HFFc6 (cell line): ENCODE measurements at places on chromosomes 11 and 22.

- no peak for DNase-seq
These were observed 87.1 kb downstream of the BCR start for GRCh38 chr22:23267226-23268043.

DNA sequence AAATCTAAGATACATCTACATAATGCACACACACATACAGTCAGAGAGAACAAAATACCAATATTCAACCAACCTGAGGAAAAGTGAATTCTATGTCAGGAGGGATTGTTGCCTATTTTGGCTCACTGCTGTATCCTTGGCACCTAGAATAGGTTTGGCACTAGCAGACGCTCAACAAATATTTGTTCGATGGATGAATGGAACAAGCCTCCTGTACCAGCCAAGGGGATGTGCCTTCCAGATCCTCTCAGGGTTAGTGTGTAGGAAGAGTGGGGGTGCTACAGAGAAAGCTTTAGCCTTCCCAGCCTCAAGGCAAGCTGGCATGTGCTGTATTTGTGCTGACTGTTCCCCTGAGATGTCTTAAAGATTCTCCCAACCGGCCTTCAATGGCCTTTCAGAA lies 23.3 kb upstream of the POU2AF1 start:
- no peak for DNase-seq

DNA sequence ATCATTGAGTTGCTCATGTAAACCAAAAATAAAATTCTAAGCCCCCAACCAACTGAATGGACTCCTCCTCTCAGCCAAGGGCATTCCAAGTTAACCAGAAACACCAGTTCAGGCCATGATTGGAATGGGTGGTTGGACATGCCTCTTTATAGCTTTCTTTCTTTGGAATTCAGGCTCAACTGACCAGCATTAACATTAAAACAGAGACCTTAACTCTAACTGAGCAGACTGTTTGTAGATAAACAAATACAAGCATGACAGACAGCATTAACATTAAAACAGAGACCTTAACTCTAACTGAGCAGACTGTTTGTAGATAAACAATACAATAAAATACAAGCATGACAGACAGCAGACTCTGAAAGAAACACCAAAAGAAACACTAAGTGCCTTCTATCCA lies 278.2 kb downstream of the DLG2 start:
- no peak for DNase-seq

- DNase-seq: no peak
These were observed 53.5 kb upstream of the LMO1 start for GRCh38 chr11:8317159-8317558.

- peak; percentile 85 for DNase-seq
These were observed 188.4 kb downstream of the ADAMTS15 start for GRCh38 chr11:130636722-130637464.

DNA sequence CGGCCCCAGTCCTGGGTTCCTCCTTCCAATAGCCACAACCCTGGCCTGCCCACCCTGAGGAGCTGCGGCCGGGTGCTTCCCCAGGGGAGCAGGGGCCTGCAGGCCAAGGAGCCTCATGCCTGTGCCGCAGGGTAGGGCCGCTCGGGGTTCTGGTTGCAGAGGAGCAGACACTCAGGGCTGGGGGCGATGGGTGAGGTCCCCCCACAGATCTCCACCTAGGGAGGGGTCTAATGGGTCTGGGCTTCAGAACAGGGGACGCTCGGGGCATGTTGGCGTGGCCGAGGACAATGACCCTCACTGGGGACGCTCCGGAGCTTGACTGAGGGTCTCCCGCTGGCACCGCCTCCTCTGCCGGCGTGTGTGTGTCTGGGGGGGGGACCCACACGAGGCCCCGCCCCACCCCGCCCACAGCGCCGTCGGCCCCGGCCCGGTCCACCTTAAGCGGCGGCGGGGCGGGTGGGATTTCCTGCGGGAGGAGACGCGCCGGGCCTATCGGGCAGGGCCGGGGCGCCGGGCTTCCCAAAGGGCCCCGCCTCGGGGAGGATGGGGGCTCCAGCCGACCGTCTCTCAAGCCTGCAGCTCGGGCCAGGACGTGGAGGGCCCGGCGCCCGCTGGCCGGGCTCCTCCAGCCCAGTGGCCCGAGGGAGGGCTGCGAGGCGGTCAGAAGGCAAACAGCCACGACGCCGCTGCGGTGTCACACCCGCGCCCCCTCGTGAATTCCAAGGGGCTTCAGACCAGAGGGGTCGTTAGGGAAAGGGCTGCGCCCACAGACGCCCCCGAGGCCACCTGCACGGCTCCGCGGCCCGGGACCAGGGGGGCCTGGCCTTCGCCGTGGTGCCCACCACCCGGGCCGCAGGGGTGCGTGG lies 640 bp upstream of the ZDHHC8 start:
- peak; percentile 42 for DNase-seq

- DNase-seq: peak; percentile 98
These were observed 56.9 kb upstream of the PRSS23 start for GRCh38 chr11:86743223-86744118.

GRCh38 chr11:29343465-29344333 lies 673.1 kb downstream of the KCNA4 start:
- peak; percentile 43 for DNase-seq

DNA sequence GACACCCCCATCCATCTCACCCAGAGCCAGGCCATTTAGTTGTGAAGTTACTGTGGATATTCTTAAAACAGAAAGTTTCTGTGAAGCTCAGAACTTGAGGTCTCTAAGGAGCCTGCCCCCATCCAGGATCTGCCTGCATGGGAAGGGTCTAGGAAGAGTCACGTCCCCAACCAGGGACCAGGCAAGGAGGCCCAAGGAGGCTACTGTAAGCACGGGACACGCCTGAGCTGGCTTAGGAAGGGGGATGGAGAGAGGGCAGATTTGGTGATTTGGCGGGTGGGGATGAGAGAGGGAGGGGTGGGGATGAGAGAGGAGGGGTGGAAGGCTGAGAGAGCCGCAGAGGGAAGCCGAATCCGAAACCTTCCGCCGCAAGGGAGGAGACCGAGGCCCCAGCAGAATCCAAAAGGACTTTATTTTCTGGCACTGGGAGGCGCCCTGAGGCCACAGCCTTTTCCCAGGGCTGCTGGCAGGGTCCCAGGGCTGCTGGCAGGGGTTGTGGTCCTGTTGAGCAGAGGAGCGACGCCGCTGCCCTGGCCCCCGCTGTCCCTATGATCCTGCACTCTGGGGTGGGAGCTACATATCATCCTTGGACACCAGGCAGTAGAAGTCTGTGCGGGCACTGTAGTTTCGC lies 9.4 kb downstream of the SIGIRR start:
- no peak for DNase-seq

DNA sequence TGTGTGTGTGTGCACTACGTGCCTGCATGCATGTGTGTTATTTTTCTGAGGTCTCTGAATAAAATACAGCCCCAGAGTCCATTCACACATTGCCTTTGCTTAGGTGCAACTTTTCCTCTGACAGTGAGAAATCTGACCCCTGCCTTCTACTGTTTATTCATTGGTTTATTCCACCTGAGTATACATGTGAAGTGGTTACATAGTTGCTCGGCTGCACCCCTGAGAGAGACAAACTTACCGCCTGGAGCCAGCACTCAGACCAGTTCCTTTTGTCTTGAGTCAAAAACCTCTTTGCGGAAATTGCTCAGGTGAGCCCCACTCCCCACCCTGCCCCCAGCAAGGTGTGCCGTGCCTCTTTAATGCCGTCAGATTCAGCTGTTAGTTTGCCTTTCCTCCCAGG lies 363.6 kb downstream of the BRD1 start:
- DNase-seq: no peak

GRCh38 chr11:114384487-114384886 lies 15.8 kb downstream of the C11orf71 start:
- DNase-seq: peak; percentile 25

DNA sequence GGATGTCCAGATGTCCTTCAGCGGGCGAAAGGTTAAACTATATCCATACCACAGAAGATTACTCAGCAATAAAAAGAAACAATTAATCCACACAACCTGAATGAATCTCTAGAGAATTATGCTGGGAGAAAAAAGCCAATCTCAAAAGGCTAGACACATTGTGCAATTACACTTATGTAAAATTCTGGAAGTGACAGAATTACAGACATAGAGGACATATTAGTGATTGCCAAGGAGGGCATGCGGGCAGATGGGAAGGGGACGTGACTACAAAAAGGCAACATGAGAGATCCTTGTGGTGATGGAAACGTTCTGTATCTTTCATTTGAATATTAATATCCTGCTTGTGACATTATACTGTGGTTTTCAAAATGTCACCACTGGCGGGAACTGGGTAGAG lies 103.5 kb upstream of the BMAL1 start:
- no peak for DNase-seq

GRCh38 chr11:16612566-16613261 lies 125.7 kb upstream of the C11orf58 start:
- no peak for DNase-seq

DNA sequence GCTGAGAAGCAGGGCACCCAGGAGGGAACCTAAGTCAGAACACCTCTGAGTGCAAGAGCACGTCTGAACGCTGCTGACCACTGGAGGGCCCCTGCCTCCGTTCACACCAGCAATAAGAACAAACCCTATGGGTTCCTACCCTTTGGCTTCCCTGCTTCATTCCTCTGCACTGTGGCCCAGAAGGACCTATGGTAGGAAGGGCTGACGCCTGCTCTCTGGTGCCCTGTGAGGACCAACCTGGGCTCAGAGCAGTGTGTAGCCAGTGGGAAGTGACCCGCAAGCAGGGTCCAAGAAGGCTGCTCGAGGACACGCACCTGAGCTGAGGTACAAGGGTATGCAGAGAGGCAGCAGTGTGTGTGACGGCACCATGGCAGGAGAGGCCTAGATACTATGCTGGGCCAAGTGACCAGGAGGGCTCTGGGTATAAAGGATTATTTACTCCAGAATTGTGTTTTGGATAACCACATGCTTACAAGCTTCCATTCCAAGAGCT lies 68.8 kb upstream of the CLTCL1 start:
- DNase-seq: no peak

GRCh38 chr11:73576185-73576614 lies 21.7 kb downstream of the FAM168A start:
- DNase-seq: no peak

- DNase-seq: no peak
These were observed 246.2 kb upstream of the NCAM1 start for GRCh38 chr11:112715056-112715455.

GRCh38 chr11:75421902-75422247 lies 11.1 kb downstream of the KLHL35 start:
- DNase-seq: no peak

GRCh38 chr22:32579529-32580220 lies 105.1 kb downstream of the FBXO7 start:
- DNase-seq: peak; percentile 73

DNA sequence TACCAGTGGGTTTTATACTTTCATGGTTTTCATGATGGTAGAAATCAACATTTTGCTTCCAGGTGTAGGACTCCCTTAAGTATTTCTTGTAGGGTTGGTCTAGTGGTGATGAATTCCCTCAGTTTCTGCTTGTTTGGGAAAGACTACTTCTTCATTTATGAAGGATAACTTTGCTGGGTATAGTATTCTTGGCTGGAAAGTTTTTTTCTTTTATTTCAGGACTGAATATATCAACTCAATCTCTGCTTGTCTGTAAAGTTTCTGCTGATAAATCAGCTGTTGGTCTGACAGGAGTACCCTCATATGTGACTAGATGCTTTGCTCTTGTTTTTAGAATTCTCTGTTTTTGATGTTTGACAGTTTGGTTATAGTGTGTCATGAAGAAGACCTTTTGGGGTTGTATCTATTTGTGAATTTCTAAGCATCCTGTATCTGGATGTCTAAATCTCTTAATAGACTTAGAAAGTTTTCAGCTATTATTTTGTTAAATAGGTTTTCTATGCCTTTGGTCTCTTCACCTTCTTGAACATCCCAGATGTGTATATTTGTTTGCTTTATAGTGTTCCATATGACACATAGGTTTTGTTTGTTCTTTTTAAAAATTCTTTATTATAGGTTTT lies 95.9 kb downstream of the ENTHD1 start:
- no peak for DNase-seq

DNA sequence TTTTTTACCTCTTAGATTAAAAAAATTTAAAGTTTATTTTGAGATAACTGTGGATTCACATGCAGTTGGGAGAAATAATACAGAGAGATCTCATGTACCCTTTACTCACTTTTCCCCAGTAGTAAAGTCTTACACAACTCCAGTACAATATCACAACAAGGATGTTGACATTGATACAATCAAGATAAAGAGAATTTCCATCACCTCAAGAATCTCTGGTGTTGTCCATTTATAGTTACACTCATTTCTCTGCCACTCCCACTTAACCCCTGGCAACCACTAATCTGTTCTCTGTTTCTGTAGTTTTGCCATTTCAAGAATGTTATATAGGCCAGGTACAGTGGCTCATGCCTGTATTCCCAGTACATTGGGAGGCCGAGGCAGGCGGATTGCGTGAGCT lies 10.5 kb upstream of the ZBED5 start:
- DNase-seq: no peak

DNA sequence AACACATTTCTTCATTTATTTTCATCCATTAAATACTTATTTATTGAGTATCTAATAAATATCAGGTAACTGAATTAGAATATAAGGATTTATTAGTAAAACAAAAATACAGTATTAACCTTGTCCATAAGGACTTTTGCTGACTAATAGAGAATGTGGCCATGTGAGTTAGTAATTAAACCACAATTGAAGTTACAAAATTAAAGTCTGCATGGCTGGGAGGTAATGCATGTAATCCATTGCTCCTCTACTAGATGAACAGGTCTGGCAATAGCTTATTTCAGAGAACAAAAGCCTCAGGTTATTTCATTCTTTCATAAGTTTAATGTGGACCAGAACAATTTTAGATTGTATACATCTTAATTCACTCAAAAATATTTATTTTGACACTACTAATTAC lies 9.9 kb upstream of the CARD18 start:
- DNase-seq: no peak

- DNase-seq: no peak
These were observed 57.9 kb downstream of the FANCF start for GRCh38 chr11:22567759-22568158.

- DNase-seq: no peak
These were observed 102.1 kb downstream of the FCHSD2 start for GRCh38 chr11:73040046-73040445.

DNA sequence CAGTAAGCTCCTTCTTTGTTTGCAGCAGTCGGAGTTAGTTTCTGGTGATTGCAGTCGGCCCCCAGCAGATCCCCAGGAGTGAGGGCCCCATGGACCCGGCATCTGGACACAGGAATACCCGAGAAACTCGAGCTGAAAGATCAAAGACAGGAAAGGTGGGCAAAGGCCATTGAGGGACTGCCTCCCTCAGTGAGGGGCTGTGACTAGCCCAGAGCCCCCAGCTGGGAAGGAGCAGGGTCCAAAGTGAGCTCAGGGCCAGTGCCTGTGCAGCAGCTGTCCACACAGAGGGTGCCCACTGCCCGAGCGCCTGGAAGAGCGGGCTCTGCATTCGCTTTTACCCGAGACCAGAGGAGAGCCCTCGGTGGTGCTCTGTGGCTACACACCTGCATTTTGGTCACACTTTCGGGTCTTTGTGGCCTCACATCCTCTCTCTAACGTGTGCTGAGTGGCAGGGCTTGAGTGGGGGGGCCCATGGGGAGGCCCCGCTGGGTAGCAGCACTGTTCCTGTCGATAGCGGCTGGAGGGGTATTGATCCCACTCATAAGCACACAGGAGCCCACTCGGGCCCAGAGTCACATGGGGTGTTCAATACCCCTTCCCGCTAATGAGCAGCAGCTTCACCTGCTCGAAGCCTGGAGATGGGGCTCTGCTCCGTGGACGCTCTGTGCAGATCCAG lies 532.9 kb downstream of the TBC1D22A start:
- no peak for DNase-seq

GRCh38 chr11:796565-797295 lies 1.4 kb downstream of the SLC25A22 start:
- DNase-seq: no peak

GRCh38 chr11:119051440-119052162 lies 5.4 kb downstream of the HYOU1 start:
- DNase-seq: no peak
